DMS53 (cell line): ENCODE measurements at places on chromosomes 12 and 14.

- DNase-seq: peak; percentile 42
These were observed 222.5 kb upstream of the CNTN1 start for GRCh38 chr12:40469736-40470135.

DNA sequence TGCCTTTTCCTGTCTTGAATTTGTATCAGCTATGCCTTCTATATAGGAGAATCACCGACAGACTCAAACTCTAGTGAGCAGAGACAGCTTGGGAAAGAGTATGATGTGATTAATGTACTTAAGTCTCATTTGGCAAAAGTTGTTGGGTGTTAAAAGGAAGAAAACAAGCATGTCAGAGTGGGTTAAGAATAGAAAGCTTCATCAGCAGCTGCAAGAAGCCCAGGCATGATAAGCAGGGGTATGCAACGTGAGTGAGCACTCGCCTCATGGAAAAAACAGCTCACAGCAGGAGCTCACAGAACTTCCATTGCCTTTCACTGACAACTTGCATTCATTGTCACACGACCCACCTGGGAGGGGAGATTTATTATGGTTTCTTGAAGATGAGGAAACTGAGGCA, 35.9 kb upstream of the WNK1 start:
- DNase-seq: no peak

DNA sequence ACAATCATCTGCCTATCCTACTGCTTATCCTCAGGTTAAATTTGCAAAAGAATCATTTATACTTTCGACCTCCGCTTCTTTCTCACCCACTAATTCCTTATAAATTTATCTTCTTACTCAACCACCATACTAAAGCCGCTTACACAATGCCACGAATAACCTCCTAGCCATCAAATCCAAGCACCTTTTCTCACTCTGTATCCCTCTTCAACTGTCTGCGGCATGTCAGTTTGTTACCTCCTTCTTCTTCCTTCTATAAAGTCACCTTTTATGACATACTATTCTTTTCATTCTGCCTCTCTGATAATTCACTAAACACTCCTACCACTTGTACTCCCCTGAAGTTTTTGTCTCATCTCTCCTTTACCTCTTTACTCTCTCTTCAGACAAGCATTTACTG, 66.3 kb downstream of the SEC23A start:
- no peak for DNase-seq

DNA sequence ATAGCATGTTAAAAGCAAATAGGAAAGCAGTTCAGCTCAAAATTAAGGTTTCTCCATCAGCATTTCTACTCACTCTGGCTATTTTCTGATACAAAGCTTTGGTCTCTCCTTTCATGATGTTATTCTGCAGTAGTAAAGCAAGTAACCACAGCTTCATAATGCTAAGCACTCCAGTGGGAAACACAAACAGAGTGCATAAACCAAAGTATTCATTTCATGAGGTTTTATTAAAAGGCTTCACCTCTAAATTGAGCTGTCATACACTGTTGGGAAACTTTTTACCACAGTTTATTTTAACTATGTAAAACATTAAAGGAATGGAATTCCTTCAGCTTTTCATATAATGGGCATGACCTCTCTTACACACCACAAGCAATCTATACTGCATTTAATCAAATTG, 157.9 kb upstream of the LMO3 start:
- no peak for DNase-seq

DNA sequence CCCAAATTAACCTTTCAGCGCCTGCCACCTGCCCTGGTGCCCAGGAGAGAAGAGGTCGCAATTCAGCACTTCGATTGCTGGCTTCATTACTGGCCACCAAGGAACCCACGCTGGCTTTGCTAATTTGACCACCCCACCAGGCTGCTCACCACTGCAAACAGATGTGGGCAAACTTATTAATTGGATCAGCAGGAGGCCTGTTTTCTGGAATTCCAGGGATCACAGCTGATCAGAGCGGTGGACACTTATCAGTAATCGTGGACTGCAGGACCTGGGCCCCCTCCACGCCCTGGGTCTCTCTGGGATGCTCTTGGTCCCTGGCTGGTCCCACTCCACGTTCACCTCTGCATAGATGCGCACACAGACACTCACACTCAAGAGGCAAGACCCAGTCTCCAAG, 27.8 kb downstream of the BEGAIN start:
- no peak for DNase-seq

DNA sequence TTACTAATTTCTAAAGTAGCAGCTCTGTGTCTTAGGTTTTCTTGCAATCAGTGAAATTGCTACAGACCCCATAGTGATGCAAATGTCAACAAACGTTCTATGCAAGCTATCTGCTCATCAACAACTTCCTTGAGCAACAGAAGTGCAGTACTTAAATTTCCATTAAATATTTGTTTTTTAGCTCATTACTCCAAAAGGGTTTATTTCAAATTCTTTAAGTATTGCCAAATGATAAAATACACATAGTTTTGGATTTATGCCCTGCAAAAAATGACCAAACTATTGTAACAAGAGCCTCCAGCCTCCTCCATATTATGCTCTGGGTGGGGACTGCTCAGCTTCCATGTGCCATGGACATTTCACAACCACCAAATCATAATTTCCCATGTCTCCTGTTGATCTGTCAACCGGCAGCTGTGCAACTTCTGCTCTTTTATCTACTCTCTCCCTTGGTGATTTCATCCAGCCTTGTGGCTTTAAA, 4.4 kb downstream of the BDKRB1 start:
- DNase-seq: peak; percentile 55

GRCh38 chr12:68686262-68686594, 550 bp upstream of the NUP107 start:
- DNase-seq: no peak

GRCh38 chr12:5548152-5548943, 116.4 kb downstream of the NTF3 start:
- peak; percentile 72 for DNase-seq

DNA sequence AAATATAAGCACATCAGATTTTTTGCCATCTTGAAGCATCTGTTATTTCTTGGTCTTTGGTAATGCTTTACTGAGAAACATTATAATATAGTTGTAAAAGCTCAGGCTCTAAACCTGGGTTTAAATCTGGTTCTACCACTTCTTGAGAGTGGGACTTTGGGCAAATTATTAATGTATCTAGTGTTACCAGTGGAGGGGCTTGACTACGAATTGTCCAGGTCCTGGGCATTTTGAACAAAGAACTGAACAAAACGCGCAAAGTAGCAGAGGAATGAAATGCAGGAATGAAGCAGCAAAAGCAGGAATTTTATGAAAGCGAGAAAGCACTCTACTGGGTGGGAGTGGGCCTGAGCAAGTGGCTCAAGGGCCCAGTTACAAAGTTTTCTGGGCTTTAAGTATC, 50.8 kb downstream of the CAND1 start:
- no peak for DNase-seq

- peak; percentile 90 for DNase-seq
These were observed 42.0 kb downstream of the IQSEC3 start for GRCh38 chr12:108594-108993.

DNA sequence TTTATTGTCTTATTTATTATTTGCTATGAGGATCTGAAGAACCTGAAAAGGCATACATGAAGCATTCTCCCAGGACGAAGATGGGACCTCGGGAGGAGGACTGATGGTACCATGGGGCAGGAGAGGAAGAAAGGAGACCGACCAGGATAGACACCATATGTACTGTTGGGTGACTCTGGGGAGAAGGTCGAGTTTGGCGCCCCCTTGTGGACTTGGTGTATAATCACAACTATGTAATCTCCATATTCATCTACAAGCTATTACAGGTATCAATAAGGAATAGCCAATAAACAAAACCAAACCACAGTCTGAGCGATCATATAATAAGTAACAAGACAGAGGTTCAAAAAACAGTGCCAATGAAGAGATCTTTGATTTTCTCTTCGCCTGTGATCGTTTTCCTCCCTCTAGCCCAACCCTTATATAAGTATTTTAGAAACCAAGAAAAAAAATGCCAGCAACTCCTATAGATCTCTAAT, 139.1 kb downstream of the SPTSSA start:
- peak; percentile 70 for DNase-seq

DNA sequence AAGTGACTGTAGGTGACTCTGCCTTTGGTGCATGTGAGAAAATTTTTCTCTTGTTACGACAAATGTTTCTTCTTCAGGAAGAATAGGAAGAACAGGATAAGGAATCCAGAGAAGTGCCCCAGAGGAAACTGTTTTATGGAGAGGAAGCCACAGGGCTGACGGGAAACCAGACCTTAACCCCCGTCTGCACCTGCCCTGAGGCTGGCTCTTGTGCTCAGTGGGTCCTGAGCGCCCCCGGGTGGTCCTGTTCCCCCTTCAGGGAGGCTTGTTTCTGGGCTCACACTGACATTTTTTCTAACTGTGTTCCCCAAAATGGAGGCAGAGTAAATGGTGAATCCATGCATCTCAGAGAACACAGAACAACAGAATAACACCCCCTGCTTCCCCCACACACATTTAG, 691.8 kb downstream of the TMEM121 start:
- no peak for DNase-seq

GRCh38 chr14:55803873-55804553, 224.0 kb downstream of the KTN1 start:
- peak; percentile 43 for DNase-seq

DNA sequence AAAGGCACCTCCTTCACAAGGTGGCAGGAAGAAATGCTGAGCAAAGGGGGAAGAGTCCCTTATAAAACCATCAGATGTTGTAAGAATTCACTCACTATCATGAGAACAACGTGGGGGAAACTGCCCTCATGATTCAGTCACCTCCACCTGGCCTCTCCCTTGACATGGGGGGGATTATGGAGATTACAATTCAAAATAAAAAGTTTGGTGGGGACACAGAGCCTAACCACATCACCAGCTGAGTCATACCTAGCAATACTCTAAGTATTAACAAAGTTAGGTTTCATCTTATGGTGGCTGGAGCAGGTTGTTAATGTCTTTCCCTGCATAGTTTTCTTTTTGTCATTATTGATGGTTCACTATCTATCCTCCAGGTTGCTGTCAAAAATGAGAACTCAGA, 113.2 kb upstream of the PPFIA2 start:
- no peak for DNase-seq

DNA sequence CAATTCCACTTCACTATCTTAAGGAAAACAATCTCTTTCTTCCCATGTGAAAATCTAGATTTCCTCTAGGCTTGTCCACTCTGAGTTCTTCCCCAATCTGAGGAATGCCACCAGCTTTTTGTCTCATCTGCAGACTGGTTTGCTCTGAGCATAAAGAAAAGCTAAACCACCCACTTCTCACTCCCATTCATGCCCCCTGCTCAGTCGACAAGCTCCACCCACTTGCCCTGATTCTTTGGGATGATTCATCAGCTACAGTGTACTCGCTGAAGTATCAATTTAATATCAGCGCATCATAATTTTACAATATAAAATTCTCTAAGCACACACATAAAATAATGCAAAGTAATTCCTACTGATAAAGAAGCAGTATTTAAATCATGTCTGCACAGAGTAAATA, 209.1 kb downstream of the GRIN2B start:
- no peak for DNase-seq

GRCh38 chr14:83372271-83372670, 1838.6 kb upstream of the SEL1L start:
- no peak for DNase-seq

- no peak for DNase-seq
These were observed 1439.1 kb upstream of the FLRT2 start for GRCh38 chr14:84090837-84091236.

GRCh38 chr12:121628536-121628935, 2.2 kb downstream of the ORAI1 start:
- no peak for DNase-seq
